ENCODE measurements at places on chromosomes 11 and 22.

- DNase-seq: no peak
Observed at GRCh38 chr11:87972133-87972532, 203.1 kb downstream of the RAB38 start.

- DNase-seq: no peak
Observed at GRCh38 chr22:19179497-19180048, 1.0 kb upstream of the SLC25A1 start.

GRCh38 chr11:96486890-96487611, 97.2 kb downstream of the JRKL start:
- DNase-seq: no peak

- DNase-seq: no peak
Observed at GRCh38 chr11:109165035-109165434, 257.0 kb upstream of the C11orf87 start.

- DNase-seq: no peak
Observed at GRCh38 chr11:12048936-12049790, 40.7 kb upstream of the DKK3 start.

- no peak for DNase-seq
Observed at GRCh38 chr11:93784935-93785360, 866 bp downstream of the MED17 start.

DNA sequence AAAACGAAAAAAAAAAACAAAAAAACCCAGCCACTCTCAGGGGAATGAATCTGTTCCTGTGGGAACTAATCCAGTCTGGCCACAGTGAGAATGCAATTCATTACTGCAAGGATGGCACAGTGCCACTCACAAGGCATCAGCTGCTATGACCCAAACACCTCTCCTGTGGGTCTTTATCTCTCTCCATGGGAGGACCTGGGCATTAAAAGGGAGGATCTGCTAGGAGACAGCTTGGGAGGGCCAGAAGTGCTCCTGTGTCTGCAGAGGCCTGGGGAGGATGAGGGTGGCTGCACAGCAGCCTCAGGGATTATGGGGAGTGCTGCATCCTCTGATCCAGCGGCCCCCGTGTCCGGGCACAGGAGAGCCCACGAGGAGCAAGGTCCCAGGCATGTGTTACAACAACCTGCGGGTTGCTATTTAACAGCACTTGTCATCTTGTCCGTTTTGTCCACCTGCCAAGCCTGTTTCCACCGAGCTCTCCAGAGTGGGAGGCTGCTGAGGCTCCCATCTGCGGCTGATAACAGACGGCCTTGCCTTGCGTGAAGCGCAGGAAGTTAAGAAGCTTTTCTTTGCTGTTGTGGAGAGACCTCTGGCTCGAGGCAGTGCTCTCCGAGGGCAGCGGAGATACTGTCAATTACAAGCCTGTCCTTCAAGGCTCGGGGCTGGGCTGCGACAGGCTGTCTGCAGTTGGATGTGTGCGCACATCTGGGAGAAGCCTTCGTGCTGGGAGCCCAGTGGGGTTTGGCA, 97.7 kb downstream of the NXPE2 start:
- DNase-seq: no peak

DNA sequence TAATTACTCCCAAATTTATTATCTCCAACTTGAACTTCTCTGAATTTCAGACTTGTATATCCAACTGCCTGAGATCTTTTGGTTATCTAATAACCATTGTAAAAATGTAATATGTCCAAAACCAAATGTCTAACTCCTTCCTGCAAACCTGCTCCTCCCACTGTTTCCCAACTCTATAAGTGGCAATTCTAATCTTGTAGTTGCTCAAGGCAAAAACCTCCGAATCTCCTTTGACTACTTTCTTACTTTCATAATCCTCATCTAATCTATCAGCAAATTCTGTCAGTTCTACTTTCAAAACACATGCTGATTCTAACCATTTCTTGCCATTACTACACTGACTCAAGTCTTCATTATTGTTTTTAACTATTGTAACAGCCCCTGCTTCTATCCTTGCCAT, 55.7 kb downstream of the FAM168A start:
- DNase-seq: no peak

- DNase-seq: no peak
Observed at GRCh38 chr11:102306048-102306597, 11.2 kb upstream of the BIRC3 start.

- DNase-seq: no peak
Observed at GRCh38 chr22:43377896-43378704, 33.7 kb upstream of the MPPED1 start.

GRCh38 chr11:2127482-2128129, 11.6 kb downstream of the IGF2 start:
- DNase-seq: no peak

DNA sequence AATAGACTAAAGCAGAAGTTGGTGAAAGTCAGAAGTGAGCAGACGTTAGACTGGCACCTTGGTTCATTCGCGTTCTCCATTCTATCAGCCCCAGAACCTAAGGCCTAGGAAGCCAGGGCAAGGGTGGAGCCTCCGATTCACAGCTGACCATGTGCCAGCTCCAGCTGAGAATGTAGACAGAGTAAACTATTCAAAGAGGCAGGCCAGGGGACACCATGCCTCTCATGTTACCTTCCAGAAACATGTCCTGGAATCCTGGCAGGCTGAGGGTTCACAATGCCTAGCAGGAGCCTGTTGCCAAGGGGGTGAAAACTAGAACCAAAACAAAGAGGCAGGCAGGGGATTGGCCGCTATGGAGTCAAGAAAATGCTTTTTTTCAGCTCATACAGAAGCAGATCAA, 224.4 kb upstream of the POU2AF2 start:
- DNase-seq: no peak

- no peak for DNase-seq
Observed at GRCh38 chr11:88250566-88251242, 75.5 kb upstream of the RAB38 start.

DNA sequence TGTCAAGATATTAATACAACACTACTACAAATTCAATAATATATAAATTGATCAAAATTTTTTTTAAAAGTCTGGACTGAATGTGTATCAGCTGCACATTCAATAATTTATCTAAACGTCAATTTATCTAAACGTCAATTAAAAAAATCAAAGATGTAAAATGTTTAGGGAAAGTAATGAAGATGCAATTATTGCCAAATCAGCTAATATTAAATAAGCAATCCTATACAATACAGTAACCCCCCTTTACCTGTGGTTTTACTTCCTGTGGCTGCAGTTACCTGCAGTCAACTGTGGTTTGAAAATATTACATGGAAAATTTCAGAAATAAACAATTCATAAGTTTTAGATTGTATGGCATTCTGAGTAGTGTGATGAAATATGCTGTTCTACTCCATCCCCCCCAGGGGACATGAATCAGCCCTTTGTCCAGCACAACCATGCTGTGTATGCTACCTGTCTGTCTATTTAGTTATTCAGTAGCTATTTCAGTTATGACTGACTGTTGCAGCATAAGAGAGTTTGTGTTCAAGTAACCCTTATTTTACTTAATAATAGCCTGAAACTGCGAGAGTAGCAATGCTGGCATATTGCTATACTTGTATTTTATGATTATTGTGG, 72.2 kb downstream of the CWF19L2 start:
- no peak for DNase-seq

DNA sequence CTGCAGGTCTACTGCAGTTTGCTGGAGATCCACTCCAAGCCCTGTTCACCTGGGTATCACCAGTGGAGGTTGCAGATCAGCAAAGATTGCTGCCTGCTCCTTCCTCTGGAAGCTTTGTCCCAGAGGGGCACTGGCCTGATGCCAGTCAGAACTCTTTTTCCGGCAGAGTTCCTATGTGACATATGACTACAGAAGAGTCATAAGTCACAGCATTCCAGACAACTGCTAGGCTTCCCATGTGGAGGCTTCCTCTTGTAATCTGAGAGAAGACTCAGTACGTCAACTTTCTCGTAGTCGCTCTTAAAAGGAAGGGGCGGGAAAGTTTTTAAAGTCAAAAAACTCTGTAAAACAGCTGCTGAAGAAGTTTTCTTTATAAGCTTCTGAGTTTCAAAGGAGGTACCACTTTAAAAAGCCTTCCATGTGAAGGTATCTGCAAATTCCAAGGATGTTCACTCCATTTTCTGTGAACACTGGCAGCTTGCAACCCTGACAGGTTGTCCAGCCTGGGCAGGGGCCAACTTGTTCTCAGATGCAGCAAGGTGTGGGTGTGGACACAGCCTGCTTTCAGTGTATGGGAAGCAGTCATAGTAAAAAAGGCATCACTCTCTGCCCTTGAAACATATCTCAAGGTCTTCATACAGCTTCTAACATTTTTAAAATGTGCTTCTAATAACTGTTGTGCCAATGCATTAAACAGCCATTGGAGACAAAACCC, 97.8 kb downstream of the ME3 start:
- DNase-seq: no peak

DNA sequence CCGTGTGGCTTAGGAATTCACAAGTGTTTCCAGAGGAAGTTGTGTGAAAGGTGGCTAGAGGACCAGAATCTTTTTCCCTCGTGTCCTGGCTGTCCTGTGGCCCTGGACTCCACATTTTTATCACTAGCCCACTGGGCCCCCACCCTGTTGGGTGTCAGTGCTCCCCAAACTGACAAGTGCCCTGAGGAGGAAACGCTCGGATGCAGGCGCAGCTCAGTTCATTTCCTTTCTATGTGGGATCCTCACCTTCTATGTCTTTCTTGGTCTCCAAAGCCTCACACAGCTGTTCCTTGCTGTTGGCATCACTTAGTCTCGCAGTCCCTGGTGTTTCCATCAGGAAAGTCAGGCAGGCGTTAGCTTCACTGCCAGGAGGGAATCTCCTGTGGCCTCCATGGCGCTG, 68.0 kb upstream of the KCNQ1OT1 start:
- DNase-seq: peak; percentile 4

DNA sequence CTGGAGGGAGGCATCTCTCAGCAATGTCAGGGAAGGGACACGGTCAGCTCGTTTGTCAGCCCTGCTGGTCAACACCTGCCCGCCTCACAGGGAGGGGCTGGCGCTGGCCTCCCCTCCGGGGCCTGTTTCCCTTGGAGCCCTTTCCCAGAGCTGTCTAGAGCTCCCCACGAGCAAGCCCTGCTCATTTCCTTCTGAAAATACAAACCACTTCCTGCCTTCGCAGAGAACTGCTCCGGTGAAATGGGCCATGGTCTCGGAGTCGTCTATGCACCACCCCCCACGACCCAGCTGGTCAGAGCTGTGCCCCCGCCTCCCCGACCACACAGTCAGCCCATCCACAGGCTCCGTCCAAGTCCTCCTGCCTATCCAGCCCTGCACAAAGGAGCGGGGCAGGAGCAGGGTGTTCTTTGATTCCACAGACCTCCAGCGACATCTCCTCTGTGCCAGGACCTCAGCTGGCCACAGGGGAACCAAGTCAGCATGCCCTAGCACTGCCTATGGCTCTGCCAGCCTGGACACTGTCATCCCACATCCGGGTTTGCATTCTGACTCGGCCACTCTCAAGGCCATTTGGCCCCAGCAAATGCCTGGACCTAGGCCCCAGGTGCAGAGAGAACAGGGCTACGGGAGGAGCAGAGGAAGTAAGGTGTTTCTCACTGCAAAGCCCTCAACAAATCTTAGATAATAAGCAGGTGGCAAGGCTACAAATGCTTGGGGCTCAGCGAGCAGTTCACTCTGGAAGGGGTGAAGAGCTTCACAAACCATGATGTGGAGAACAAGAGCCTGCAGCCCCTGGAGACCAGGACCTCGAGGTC, 82.1 kb upstream of the WNT11 start:
- DNase-seq: no peak

GRCh38 chr11:57646194-57646798, 3.4 kb downstream of the YPEL4 start:
- no peak for DNase-seq

DNA sequence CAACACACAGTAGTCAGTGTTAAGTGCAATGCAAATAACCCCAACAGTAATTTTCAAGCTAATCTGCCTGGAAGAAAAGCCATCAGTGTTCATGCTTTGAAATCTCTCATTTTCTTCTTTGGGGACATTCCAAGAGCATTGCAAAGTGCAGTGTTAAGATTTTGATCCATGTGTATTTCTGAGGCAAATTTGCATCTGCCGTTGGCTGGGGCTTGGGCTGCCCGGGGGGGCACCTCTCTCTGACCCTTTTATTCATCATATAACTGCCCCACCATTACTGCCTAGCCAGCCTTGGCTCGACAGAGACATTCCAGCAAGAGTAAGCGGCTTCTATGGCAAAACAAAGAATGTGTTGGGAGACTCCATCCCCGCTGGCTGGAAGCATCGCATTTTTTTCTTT, 483.5 kb downstream of the BRD1 start:
- no peak for DNase-seq

- DNase-seq: no peak
Observed at GRCh38 chr11:133007027-133007584, 525.2 kb downstream of the OPCML start.

GRCh38 chr22:39177791-39178190, 25.3 kb upstream of the CBX7 start:
- DNase-seq: no peak

- no peak for DNase-seq
Observed at GRCh38 chr11:5383576-5383975, at the start of gene OR51M1. Gene OR51M1 (plus strand): TSS chr11:5383812. CDS start chr11:5389399, 5,587 bp downstream.

DNA sequence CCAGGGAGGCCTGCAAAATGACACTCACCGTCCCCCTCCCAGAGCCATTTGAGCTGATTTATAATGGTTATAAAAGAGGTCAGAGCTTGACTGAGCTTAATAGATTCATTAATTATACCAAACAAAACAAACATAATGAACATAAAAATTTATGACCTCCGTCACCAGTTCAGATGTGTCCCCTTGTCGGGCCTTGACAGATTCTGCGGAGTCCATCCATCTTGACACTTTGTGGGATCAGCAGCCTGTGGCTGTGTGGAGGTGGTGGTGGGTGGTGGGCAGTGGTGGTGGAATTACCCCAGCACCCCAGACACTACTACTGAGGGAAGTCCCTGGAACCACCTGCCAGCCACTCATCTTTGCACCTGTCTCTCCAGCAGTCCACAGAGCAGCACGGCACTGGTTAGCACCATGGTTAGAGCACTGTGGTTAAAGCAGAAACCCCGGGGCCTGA, 83.5 kb downstream of the DSCAML1 start:
- DNase-seq: no peak

GRCh38 chr11:110785398-110785797, 73.2 kb upstream of the ARHGAP20 start:
- DNase-seq: no peak

DNA sequence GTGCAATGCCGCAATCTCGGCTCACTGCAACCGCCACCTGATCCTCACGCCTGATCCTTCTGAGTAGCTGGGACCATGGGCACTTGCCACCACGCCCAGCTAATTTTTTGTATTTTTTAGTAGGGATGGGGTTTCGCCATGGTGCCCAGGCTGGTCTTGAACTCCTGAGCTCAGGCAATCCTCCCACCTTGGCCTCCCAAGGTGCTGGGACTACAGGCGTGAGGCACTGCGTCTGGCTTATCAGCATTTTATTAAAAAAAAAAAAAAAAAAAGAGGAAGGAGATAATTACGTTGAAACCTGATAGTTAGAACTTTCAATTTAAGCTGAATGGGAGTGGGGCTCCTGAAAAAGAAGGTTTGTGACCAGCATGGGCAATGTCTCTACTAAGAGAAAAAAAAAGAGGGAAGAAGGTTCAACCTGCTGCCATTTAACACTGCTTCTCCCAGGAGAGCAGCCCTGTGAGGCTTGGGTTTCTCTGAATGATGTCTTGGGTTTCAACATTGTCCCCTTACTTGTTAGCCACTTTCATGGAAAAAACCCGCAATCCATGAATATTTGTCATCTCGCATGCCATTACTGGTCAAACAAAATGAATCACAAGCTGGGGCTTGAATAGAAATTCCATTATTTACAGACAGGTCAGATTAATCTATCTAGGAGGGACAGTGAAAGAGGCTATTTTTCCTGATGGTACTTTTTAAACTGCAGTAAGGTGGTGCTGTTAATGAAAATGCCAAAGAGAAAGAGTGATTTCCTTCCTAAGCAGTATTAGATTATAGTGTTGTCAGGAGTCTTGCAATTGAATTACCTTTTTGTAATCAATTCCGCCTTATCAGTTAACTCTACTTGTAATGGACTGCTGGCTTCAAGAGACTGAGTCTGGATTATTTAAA, 72.5 kb downstream of the PACS1 start:
- DNase-seq: no peak
